ENCODE measurements at places on chromosomes 4 and X.

DNA sequence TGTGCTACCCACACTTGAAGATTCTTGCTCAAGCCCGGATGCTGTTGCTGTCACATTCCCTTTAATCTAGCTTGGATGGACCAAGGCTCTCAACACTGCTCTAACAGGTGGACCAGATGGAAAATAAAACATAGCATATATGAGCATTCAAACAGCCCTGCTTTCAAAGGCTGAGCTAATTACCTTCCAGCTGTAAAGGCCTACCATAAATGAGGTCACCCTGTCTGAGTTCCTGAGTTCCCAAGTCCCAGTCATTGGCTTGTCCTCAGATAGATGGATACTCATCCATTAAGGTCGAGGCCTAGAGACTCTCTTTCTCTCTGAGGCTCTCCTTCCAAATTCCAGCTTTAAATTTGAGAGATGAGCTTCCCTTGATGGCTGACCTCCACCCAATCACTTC lies 147.5 kb downstream of the STOX2 start:
- DNase-seq: no peak

DNA sequence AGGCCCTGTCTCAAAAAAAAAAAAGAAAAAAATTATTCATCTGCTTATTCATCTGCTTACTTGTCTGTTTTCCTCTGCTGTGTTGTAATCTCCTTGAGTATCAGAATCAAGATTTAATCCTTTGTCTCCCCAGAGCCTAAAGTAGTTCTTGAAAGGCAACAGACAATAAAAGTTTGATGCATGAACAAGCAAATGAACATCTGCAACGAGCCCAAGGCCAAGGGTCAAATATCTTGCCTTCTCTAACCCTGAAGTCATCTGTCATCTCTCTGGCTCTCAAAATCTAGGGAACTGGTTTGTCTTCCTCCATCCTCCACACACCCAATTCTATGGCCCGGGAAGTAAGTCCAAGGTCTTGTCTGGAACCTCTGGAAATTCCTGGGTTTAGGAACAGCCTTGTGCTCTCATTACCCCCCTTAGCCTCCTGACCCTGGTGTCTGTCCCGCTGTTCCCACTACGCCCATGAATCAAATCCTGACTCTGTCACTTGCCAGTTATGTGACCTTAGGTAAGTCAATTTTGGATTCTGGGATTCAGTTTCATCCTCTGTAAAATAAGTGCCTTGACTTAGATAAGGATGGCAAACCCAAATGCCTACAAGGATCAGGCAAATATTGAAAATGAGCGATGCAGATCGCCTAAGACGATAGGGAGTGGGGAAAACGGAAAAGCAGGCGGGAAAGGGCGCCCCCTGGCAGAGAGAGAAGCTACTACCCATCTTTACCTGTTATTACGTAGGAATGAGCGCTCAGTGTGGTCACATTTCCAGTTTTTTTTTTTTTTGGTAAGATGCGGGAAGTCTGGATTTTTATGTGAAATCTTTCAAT lies 102.7 kb upstream of the DHX15 start:
- no peak for DNase-seq

DNA sequence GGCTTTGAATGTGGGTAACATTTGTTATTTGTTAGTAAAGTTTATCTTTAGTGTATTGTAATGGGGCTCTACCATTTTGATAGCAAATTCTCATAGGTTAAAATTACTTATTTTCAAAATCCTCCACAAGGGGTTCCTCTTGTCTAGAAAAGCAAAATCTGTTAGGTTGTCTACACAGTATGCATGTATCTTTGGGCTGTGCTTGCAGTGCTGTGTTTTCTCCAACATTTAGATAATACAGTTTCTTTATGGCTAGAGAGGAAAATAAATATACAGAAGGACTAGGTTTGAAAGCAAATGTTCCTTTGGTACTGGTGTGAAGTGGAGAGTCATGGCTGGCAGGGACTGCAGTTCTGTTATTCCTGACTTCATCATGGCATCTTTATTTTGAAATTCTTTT lies 40.3 kb downstream of the POLR2B start:
- DNase-seq: no peak

- no peak for DNase-seq
These were observed 671.6 kb upstream of the BOD1L1 start for GRCh38 chr4:14299166-14299565.

- no peak for DNase-seq
These were observed 13.1 kb downstream of the HSD17B13 start for GRCh38 chr4:87309625-87310024.
